ENCODE measurements at places on chromosomes 2 and 18. TPM values are rescaled to one million over a fixed set of nuclear protein-coding genes. Genes with fewer than 3 reads are reported as not detected.

Gene MRPS9
- 2.4 TPM for total RNA-seq

Gene PMS1
- total RNA-seq: 33.9 TPM

- DNase-seq: no peak
Measured at GRCh38 chr2:190809139-190809764, 71.4 kb upstream of the GLS start.

Gene NYAP2
- total RNA-seq: 0.96 TPM

- no peak for DNase-seq
Measured at GRCh38 chr2:237498341-237498740, 11.3 kb downstream of the MLPH start.

- DNase-seq: no peak
Measured at GRCh38 chr18:5030636-5031035, 166.4 kb downstream of the AKAIN1 start.

DNA sequence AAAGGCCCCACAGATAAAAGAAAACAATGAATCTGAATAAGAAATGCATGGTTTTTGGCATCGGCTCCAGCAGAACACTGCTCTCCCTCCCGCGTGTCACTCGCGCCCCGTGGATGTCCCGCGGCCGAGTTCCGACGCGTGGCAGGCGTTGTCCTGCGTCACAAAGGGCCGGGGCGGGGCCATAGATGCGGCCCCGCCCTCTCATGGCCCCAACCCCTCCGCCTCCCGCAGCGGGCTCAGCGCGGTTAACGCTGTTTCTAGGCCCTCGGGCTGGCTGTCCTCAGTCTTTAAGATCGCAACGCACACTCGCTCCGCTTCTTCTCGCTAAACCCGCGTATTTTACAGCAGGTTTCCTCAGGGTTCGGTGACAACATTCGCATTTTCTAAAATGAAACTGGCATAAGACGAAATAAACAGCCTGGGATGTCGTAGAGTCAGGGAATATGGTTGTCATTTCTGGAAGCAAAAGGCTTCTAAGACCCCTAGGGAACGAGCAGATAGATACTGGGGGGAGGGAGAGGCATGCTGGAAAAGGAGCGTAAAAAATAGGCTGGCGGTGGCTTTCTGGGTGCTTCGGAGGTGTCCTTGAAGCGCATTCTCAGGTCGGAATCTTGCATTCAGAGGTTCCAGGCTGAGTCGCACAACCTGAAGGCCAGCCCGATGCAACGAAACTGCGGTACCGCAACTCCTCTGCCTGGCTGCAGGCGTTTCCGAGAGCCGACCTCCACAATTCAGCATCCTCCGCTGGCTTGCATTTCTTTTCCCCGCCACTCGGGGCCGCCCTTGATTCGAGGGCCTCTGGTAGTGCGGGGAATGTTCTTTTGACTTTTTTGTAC lies at the start of gene FKBP7:
TSS of gene FKBP7 (minus strand) at position 162 of the 836 bp plus-strand sequence. CDS start at position 61, 101 bp downstream.
- DNase-seq: peak; percentile 91

- DNase-seq: no peak
Measured at GRCh38 chr2:143329288-143329687, 200.1 kb downstream of the ARHGAP15 start.

DNA sequence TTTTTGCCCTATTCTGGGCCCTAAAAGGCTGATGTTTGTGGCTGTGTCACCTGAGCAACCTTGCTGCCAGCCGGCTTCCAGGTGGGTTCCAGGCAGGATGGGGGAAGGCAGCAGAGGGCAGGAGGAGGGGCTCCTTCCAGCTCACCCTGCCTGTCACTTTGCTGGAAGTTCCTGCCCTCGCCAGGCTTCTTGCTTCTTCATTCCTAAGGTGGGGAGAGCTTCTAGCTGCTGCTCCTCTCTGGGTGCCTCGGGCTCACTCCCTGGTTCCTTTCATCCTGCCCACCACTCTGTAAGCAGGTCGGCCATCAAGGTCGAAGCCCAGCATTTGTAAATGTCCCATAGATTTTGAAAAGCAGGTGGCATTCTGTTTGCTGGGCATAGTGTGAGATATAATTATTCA lies 249.4 kb upstream of the HS6ST1 start:
- DNase-seq: no peak

DNA sequence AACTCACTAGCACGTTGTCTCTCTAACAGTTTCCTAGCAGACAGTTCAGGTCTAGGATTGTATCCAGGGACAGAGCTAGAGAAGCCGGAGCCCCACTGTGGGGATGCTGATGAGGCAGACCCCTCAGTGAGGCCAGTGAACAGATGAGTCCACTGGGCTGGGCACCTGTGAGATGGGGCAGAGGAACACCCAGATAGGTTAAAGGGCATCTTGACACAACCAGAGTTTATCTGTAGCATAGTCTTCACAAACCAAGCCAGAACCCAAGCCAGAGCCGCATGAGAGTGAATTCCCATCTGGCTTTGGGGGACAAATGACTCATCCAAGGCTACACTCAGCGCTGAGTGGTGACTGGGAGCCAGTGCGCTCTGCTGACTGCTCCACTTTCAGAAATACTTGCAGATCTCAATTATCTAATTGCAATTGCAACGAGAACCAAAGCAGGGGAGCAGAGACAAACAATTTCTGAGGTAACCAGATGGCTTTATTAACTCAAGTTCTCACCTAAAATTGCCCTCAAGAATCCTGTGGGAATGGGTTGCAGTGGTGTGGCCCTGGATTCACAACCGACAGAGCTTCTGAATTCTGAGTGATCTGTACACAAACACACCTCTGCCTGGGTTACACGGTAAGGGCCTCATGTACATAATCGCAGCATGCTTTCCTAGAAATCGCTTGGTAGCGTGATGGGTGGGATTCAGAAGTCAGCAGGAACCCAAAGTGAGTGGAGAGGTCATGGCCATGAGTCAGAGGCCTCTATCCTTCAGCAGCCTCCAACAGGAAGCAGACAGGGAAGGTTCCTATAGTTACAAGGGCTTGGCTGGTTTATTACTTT lies 48.7 kb upstream of the MSH2 start:
- DNase-seq: peak; percentile 39

Gene TANC1
- 30.3 TPM for total RNA-seq

DNA sequence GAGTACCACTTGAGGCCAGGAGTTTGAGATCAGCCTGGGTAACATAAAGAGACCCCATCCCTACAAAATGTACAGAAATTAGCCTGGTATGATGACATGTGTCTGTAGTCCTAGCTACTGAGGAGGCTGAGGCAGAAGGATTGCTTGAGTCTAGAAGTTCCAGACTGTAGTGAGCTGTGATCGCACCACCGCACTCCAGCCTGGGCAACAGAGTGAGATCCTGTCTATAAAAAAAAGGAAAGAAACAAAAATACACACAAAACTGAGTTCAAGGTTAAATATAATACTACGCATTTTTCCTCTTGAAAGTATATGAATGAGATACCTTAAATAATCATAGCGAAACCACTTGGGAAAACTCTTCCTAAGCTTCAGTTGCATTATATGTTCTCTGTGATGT lies 94.0 kb downstream of the LDLRAD4 start:
- no peak for DNase-seq

DNA sequence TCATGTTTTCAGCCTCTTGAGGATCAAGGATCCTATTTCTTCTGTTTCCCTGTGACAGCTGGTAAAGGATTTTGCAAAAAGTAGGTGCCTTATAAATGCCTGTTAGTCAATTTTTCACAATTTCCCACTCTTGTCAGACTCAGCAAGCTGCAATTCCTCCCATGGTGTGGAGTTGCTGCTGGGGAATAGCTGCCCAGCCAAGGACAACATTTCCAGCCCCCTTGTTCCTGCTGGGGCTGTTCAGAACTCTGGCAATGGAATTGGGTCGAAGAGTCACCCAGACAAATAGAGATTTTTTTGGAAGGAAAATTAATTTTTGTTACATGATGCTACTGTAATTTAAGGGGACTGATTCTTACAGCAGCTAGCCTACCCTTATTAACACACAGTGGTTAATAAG lies 43.7 kb downstream of the FSHR start:
- DNase-seq: no peak

Gene AAMP
- total RNA-seq: 74.4 TPM

GRCh38 chr2:118858485-118859156 lies 11.2 kb upstream of the EN1 start:
- no peak for DNase-seq

- no peak for DNase-seq
Measured at GRCh38 chr2:20637147-20637546, 13.8 kb downstream of the HS1BP3 start.

Gene SERPINB10
- 0.96 TPM for total RNA-seq

Gene CD8A
- 10.6 TPM for total RNA-seq

- no peak for DNase-seq
Measured at GRCh38 chr2:239057533-239057932, 209.6 kb downstream of the TWIST2 start.

- no peak for DNase-seq
Measured at GRCh38 chr2:71599646-71600236, 146.4 kb downstream of the DYSF start.

GRCh38 chr2:158393886-158394285 lies 62.7 kb downstream of the CCDC148 start:
- no peak for DNase-seq

DNA sequence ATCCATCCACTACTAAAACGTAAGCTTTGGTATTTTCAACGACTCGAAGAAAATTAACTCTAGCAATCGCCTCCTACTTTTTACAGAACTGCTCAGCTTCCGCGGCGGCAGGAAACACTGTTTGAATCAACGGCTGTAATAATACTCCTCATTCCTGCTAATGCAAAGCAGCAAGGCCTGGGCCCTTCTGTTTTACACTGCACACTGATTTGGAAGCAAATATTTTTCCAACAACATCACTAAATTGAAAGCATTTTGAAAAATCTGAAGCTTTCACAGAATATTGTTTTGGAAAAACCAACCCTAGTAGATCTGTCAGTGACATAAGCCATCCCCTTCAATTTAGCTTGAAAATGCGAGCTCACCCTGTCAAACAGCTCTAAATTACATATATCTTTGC lies 261.2 kb downstream of the TXNL1 start:
- DNase-seq: peak; percentile 38

- DNase-seq: no peak
Measured at GRCh38 chr2:152363936-152364335, 29.0 kb downstream of the FMNL2 start.

- peak; percentile 63 for DNase-seq
Measured at GRCh38 chr18:30280861-30281470, 761.6 kb downstream of the DSC3 start.

Gene ZNF521
- total RNA-seq: 50.6 TPM

Gene DIS3L2
- total RNA-seq: 46.0 TPM

DNA sequence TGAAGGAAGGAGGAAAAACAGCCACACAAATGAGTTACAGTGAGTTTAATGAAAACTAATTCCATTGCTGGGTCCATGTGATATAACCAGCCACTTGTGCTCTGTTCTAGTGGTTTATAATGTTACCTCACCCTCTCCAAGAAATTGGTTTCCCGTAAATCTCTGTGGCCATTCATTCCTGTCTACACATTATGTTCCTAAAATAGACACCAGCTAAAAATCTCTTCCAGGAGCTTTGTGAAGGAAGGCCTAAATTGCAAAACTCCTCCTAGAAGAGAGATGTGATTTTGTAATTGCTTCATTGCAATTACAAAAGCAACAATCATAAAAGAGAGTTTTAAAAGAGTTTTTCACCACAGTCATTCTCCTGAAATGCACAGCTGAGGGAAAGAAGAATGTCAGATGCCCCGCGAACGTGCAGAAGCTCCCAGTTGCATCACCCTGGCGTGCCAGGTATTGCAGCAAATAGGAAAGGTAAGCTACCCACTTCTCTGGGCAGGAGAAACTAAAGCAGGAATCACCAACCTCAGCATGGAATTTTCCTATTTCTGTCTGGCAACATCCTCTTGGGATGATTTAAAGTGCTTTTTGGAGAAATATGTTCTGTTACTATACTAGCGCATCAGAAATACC lies 1.7 kb downstream of the SCN1A start:
- DNase-seq: no peak

Gene AMER3
- total RNA-seq: 1.2 TPM

- DNase-seq: peak; percentile 97
Measured at GRCh38 chr2:217652761-217653639, 349.8 kb downstream of the TNS1 start.

DNA sequence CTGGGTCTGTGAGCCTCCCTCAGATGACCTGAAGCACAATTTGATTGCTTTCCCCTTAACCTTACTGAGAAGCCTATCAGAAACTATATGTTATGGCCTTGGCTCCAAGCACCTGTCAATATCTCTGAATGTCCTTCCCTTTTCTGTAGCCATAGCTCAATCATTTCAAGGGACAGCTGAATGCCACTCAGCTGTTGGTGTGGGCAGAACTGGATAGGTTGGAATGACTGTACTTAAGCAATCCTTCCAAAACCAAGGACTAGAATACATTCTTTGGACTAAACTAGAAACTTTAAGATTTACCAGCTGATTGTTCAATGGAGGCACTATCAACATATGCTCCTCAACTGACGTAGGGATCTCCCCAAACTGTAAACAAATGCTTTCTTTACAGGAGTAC lies 159.4 kb downstream of the THADA start:
- no peak for DNase-seq

Gene MALL
- total RNA-seq: 19.3 TPM

DNA sequence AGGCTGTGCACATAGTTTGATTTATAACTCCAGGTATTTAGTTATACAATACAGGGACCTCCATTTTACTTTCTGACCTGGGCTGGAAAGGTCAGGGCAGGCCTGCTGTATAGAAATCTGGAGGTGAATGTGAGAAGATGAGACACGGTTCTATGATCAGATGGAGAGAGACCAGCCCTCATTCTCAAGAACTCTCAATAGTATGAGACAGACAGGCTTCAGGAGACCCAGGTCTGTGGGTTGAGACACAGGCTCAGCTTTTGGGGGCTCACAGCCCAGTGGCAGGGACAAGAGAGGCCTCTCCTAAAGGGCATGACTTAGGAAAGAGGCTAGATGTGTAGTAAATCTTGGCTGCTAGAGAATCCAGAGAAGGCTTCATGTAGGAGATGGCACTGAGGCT lies 719 bp upstream of the ATP6V1B1 start:
- DNase-seq: no peak

DNA sequence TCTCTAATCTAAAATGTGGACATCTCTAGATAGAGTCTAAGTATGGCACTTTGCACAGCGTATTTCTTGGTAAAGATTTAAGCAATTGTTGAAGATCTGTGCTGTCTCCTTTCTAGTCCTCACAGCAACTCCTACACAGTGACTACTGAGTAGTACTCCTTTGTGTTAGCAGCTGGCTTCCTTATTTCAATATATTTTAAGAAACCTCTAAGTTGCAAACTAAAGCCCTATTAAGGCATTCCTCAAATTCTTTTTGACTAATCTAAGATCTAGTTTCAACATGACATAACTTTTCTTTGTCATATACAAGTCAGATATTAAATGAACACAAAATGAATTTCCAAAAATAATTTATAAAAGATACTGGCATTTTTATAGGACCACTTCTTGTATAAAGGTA lies 121.8 kb upstream of the DNAJC10 start:
- peak; percentile 34 for DNase-seq

GRCh38 chr2:219433666-219434467 lies 776 bp upstream of the SPEG start:
- DNase-seq: no peak

Gene ALPP
- total RNA-seq: not detected

Gene DUSP2
- 28.9 TPM for total RNA-seq

DNA sequence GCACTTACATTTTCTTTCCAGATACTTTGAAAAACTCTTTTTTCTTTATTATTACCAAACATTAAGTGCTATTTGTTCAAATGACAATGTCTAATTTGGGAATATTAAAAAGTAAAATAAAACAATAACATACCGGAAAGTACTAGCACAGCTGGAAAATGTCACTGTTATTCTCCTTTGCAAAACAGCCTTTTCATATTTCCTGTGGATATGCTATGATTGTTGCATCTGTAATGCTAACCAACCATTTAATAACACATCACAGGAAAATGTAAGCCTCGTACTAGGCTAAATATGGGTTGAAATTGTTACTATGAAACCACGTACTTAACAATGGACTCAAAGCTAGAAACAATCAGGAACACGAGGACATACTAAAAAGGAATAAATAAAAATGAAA lies 298.1 kb downstream of the CBLN2 start:
- no peak for DNase-seq

Data from umbilical cord (tissue), 2 donors.